ENCODE measurements at places on chromosomes 16 and 17.

- no peak for ATAC-seq
These were observed 95.5 kb upstream of the DHX40 start for GRCh38 chr17:59469786-59470485.

- ATAC-seq = no peak
These were observed 45.0 kb downstream of the NT5M start for GRCh38 chr17:17347956-17348871.

GRCh38 chr17:81582749-81583148, 30.6 kb upstream of the FAAP100 start:
- ATAC-seq = no peak

- ATAC-seq = no peak
These were observed 26.5 kb upstream of the AATK start for GRCh38 chr17:81192386-81193050.

- ATAC-seq = no peak
These were observed 2.5 kb downstream of the NME3 start for GRCh38 chr16:1768767-1769401.

- no peak for ATAC-seq
These were observed 34.9 kb upstream of the RBFOX3 start for GRCh38 chr17:79645777-79646088.

GRCh38 chr16:80277182-80277581, 263.6 kb upstream of the DYNLRB2 start:
- no peak for ATAC-seq

DNA sequence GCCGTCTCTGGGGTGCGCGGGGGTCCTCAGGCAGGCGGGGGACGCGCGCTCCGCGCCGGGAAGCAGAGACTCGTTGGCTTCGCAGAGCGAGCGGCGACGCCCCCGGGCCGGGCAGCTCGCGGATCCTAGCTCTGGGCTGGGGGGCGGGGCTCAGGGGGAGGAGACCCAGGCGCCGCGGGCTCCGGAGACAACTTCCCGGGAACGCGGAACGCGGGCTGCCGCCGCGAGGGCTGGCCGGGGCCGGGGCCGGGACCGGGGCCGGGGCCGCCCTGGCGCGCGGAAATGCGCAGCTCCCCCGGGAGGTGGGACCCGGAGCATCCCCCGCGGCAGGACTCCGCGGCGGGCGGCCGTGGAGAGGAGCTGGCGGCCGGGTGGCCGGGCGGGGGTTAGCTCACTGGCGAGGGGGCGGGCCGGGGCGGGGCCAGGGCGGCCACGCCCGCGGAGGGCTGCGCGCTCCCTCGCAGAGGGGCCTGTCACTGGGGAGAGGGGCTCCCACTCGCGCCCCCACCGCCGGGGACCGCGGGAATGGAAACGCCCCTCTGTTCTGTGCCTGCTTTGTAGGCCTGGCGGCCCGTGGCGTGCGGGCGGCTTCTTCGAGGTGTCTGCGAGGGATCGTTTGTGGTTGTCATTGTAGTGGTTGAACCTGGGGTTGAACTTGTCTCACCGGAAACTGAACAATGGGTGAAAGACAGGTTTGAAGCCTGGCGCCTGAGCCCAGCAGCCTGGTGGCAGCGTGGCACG, at the start of gene GAS7:
Gene GAS7 (minus strand): TSS at position 98 of the 741 bp plus-strand sequence.
- no peak for ATAC-seq

DNA sequence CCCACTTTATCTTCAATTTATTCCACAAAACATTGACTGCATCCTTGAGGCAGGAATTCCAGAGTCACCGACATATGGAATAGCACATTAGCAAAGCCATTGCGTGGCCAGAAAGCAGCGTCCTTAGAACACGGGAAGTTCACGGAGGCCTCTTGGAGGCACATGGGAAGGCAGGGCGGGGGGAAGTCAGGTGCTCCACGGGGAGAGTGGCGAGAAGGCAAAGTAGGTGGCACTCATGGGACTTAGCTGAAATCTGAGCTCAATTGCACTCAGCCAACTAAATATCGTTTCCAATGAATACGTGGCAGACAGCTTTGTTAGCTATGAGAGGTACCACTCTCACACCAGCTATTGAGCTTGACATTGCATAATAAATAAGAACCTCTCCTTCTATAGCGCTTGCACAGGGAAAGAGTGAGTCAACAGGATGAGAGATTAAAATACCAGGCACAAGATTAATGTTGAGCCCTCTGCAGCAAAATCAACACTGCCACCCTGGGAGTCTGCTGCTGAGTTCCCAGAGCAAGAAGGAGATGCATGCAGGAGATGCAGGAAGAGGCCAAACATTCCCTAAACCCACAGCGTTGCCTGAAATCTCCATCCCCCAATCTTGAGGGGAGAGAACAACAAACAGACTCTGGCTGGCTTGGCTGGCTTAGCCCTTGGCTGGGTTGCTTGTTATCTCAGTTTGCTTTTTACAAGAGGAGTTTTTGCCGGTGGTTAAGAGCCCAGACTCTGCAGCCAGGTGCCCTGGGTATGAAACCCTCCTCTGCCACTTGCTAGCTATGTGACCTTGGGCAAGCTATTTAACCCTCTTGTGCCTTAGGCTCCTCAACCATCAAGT, 28.8 kb downstream of the ABCC12 start:
- ATAC-seq = peak; percentile 87

- no peak for ATAC-seq
These were observed 427.5 kb downstream of the UTP18 start for GRCh38 chr17:51687887-51688286.

DNA sequence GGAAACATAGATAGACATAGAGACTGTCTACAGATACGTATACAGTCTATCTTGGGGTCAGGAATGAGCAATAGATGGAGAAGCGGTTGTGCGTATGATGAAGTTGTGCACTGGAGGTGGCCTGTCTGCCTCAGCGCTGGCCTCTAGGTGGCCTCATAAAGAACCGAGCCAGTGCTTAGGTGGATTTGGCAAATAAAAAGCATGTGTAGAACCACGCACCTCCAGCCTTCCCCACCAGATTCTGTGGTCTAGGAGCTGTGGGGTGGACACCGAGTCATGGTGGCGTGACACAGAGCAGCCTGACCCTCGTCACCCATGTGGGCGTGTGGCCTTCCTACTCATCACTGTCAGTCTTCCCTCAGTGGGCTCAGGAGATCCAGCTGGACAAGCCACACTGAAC, 34.0 kb downstream of the PGS1 start:
- ATAC-seq = peak; percentile 63

DNA sequence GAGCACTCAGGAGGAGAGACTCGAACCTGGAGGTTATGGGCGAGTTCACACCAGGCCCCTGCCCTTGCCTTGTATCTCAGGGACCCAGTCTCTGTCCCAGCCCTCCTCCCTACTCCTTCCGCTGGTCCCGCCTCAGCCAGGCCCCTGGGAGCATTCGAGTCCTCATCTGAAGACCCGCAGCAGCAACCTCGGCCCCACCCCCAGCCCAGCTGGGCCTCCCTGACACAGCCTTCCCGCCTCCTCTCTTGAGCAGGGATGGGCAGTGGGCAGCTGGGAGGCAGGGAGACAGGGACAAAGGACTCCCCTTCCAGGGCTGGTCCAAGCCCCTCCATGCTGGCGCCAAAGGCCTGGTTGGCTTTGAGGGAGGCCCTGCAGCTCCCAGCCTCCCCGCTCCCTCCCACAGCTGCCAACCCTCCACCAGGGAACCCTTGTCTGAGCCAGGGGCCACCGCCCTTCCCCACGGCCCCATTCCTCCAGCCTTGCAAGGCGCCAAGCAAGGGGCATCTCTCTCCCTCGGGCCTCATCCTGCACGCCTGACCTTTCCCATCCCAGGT, 15.4 kb upstream of the ZC3H18 start:
- no peak for ATAC-seq

DNA sequence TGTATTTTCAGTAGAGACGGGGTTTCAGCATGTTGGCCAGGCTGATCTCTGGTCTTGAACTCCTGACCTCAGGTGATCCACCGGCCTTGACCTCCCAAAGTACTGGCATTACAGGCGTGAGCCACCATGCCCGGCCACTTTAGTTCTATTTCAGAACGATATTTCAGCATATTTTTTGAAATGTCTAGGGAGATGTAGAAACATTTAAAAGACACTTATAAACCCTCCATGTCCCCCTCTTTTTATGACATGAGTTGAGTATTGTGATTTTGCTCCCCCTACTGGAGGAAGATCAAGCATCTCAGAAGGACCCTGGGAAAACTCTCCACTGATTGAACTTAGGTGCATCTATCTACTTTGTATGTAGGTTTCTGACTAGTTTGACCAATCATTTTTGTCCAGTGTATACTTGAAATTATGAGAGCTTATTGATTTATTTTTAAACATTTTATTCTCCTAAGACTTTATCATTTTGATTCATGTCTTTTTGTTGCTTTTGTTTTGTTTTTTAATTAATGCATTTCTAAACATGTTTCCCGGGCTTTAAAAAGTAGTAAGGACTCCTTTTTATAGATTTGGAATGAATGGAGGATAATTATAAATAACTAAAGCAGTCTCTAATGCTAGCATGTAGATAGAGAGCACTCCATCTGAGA, 105.1 kb downstream of the CHD9 start:
- peak; percentile 87 for ATAC-seq
